ENCODE measurements at places on chromosomes 1 and 21.

DNA sequence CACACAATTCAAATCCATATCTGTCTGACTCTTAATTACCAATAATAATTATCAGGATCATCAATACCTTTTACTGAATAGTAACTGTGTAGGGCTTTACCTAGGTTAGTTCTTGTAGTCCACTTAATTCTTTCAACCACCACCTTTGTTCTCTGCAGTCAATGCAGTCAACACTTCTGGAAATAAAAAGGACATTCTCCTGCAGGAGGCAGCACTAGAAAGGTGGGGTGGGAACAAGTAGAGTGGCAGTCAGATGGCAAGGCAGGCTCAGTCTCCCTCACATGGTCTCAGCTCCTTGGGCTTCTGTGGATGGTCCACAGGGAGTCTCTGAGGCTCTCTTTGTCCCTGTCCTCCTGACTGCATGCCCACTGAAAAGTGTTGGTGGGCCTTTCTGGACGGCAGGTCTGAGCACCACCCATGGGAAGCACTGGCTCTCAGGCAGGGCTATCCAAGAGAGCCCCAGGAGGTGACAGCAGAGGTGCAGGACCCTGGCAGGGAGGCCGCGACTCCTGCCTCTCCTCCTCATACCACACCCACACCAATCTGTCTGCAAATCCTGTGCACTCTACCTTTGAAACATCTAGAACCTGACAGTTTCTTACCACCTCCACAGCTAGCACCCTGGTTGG is 237.3 kb downstream of the FOXD2 start:
- no peak for DNase-seq

DNA sequence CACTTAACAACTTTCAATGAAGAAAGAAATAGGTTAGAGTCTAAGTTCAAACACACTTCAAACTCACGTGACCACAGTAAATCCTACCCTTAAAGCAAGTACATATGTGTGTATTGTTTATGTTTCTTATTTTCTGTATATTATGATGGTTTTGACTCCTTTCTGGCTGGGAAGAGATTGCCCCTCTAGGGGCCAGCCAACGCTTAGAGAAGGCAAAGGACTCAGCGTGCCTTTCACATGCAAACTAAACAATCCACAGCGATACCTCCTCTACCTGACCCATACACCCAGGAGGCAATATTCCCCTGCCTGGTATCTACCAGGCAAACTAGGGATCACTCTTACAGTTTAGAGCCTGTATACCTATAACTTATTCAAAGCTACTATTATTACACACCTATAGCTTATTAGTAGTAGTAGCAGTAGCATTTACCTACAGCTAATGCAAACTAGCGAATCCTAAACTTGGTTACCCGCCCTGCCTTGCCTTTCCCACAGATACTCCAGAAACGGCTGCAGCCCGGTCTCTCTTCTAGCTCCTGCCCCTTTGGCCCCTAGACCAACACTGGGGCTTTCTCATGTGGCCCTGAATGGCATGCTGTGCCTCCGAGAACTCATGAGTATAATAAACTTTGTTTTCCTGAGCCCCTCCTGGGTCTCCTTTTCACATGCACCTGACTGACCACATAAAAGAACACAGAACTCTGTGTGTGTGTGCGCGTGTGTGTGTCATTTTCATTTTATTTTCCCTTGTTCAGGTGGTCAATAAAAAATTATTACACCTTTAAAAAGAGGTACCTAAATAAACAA is 14.0 kb downstream of the NRIP1 start:
- no peak for DNase-seq

- DNase-seq: no peak
Measured at GRCh38 chr1:12159816-12160215, 7.0 kb upstream of the TNFRSF1B start.

DNA sequence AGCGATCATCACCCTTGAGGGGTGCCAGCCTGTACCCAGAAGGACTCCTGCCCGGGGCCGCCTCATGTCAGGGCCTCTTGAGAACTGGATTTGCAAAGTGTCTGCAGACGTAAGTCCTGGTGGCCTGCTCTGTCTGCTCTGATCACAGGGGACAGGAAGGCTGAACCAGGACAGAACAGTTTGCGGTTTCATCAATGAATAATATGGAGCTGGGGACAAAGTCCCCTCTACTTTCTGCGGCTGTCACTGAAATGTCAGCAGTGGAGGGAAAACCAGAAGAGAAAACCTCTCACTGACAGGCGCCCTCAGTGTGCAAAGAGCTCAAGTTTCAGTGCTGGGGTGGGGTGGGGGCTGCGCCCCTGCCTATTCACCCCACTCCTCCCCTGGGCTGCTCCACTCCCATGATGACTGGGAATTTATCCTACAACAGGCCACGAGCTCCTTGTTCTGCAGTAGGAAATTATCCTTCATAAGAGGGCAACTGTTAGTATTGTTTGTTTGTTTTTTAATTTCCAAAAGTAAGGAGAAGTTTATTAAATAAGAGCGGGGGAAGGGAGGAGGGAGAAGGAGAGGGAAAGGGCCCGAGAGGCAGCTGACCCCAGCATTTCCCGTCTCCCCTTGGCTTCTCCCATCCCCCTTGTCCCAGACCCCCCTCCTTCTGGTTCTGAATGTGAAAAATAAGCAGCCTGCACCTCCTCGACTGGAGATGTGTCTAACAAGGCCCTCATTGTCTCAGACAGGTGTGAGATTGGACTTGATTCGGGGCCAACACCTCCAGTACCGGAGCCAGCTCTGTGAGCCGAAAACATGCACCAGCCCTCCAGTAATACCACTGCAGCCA is 149.2 kb downstream of the CLIC6 start:
- DNase-seq: no peak

DNA sequence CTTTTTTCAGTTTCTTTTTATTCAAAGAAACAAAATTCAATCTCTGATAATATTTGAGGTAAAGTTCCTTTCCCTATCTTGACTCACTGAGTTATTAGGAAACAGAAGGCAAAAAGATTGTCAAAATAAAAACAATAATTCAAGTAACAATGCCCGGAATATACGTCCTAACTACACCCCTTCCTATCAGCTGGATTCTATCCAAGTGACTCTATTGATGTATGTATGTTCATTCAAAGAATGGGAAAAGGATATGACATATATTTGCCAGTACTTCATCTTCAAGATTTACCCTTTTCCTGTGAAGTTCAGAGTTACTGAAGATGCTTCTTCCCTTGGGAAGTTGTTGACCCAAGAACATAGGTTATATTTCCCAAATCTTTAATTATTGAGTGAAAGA is 13.7 kb downstream of the SPRTN start:
- DNase-seq: no peak

DNA sequence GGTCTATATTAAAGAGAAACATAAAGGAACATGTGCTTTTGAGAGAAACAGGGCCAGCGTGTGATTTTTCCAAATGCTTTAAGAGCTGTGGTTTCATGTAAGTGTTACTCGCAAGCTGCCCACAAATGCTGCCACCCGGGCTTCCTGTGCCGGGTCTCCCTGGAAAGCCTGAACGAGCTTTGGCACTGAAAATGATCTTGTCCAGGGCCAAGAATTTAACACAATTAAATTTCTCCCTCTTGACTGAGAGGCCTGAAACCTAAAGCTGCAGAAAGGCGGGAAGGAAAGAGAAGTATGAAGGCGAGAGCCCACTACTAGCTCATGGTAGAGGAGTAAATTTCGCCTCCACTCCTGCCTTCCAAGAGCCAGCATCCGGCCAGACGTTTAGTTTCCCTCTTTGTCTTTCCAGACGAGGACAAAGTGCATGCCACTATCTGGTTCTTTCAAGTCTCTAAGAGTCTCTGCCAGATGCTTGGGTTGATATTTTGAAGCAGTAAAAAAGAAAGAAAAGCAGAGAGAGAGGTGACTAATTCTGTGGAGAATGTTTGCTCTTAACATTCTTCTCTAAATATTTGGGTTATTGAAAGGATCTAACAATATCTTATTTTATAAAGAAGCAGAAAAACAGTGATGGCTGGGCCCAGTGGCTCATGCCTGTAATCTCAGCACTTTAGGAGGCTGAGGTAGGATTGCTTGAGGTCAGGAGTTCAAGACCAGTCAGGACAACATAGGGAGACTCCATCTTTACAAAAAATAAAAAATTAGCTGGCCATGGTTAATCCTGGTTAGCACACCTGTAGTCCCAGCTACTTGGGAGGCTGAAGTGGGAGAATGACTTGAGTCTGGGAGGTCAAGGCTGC is 100.0 kb upstream of the HNRNPU start:
- no peak for DNase-seq

GRCh38 chr1:170168265-170168664 is 22.5 kb downstream of the NTMT2 start:
- DNase-seq: peak; percentile 18

- no peak for DNase-seq
Measured at GRCh38 chr21:33023574-33024200, 2.0 kb upstream of the OLIG2 start.

- DNase-seq: peak; percentile 83
Measured at GRCh38 chr1:152048416-152049009, 11.7 kb upstream of the S100A11 start.

- DNase-seq: no peak
Measured at GRCh38 chr1:228410671-228411070, 4.0 kb upstream of the TRIM11 start.

GRCh38 chr1:983798-984475 is 2.0 kb upstream of the PERM1 start:
- DNase-seq: no peak

GRCh38 chr1:154129391-154129970 is 25.4 kb downstream of the NUP210L start:
- DNase-seq: no peak

DNA sequence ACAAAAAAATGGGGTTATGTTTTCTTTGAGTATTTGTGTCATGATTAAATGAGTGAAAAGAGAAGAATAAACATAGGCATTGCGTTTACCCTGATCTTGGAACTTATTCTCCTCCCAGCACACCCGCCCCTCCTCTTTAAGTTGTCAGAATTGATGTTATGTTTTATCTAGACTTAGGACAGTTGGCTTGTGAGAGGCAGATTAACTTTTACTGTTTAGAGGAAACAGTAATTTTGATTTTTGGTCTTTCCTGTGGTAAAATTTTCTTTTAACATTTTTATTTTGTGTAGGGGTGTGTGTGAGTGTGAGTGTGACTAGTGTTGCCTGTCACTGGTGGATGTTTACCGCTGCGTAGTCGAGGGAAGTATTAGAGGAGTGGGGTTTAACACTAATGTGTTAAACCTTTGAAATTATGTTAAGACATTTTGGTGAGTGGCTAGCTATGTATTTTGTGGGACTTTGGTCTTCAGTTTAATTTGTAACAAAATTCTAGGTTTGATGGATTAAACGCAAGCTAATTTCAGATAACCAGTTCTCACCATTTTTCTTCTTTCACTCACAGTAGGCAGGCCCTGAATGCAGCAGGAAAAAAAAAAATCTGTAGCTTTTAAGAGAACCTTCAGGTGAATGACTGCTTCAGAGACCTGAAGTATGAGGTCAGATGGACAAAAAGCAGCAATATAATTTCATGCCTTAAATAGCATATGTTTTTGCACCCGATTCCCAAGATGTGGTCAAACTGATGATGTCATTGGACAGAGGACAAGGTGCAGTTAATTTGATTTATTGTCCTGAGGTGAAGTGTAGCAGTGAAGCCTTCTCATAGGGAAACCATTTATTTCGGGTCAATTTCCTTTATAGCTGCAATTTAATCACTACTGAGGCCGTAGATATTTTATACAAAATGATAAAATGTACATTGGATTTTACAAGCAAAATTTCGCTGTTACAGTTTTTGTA is 2.7 kb downstream of the POU2F1 start:
- DNase-seq: no peak

DNA sequence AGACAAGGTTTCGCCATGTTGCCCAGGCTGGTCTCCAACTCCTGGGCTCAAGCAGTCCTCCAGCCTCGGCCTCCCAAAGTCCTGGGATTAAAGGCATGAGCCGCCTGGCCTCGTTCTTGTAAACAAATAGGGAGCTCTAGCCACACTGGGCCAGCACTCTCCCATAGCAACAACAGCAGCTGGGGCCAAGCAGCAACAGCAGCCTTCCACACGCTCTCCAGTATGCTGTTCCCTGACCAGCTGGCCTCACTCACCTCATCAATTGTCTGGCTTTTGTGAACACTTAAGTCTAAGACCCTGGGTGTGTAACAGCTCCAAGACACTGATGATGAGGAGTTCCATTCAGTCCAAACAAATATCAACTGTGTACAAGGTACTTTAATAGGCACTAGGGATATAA is 16.9 kb upstream of the GLIS1 start:
- DNase-seq: no peak

- no peak for DNase-seq
Measured at GRCh38 chr1:71777094-71777493, 505.2 kb downstream of the NEGR1 start.

DNA sequence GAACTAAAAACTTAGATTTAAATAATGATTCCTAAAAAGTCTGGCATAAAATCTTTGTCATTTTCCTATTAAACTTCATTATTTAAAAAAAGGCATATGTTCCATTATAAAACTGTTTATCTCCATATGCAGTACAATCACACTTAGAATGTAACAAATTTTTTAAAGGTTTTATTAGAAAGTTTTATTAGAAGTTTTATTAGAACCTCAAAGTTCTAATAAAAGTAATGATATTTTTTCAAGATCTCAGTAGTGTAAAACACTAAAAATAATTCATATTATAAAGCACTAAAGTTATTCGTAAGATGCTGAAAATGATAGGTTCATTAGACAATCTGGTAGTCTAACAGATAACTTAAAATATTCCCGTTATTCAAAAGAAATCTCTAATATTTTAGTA is 43.6 kb downstream of the ACBD6 start:
- no peak for DNase-seq

- DNase-seq: no peak
Measured at GRCh38 chr1:201609661-201610318, 70.9 kb downstream of the NAV1 start.

DNA sequence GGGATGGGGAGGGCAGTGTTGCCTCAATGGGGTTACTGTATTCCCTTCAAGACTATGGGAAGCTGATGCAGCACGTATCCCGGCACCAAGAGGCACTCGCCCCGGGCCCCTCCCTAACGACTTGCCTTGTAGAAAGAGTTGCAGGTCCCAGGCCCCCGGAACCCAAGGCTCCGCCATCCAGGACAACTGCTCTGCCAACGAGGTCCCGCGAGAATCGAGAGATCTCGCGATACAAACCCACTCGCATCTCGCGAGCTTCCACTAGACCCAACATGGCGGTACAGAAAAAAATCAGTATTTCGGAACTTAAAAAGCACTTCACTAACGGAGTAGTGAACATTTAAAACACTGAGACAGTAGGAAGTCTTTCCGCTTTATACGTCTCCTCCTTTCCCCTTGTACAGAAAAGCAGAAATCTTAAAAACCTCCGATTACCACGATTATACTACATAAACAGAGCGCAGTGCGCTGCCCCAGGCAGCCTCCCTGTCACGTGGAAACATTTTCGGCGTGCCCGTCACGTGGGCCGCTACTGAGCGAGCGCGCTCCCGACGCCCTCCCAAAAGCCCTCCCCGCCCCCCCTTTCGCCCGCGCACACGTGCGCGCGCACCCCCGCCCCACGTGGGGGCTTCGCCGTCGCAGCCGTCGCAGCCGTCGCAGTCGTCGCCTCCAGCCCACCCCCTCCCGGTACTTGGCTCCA is at the start of gene ZZZ3:
ZZZ3 (minus strand) TSS at position 199 of the 700 bp plus-strand sequence. CDS start 49,304 bp downstream, outside the sequence.
- peak; percentile 95 for DNase-seq

DNA sequence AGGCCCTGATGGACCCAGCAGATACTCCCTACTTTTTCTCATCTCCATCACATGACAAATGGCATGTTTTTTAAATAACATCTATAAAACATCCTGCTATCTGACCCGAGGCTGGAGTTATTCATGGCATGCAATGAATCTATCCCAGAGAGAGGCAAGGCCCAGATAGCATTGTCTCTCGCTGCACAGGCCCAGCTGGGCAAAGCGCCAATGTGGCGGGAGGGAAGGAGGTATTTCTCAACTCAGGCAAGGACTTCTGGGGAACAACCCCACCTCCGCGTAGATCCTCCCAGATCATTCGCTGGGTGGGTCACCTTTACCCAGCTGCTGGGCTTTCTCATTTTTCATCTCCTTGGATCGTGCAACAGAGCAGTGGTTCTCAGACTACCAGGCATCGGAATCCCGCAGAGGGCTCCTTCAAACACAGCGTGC is 59.8 kb downstream of the ERG start:
- no peak for DNase-seq

Data from A673 (cell line).